ENCODE measurements at places on chromosomes 4 and X.

- DNase-seq, result no peak
Observed at GRCh38 chr4:95476121-95476520, 72.7 kb downstream of the UNC5C start.

DNA sequence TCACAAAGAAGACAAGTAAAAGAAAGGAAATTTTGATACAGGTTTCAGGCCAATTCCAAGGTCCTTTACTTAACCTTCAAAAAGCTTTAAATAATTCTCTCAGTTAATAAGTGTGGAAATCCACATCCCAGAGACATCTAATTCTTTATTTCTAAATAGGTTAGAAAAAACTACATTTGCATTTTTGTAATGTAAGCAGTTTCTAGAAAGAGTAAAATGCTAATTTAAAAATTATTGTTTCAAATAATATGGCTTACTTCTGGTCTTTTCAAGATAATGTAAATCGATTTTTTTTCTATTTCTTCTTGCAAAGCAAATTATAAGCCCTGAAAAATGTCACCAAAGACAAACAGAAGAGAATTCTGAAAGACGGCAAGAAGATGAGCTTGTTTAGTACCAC is 180.4 kb upstream of the HHIP start:
- DNase-seq, result no peak

DNA sequence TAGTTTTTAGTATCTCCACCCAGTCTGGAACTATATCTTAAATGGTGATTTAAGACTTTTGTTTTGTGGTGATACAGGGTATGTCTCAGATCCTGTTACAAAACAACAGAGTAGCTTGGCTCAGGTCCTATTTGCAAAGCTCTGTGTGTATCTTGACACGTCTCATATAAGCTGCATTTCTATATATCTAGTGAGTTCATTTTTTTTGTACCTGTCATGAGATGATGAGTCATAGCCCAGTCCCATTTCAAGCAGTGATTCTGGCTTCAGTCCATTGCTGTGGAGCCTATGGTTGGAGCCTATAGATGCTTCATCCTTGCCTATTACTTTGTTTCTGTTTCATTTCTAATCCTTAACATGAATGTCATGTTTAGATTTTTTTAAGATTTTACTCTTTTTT is 23.0 kb downstream of the GRXCR1 start:
- DNase-seq, result no peak

- no peak for DNase-seq
Observed at GRCh38 chr4:124803641-124804040, 91.1 kb upstream of the ANKRD50 start.

- no peak for DNase-seq
Observed at GRCh38 chr4:71334465-71334882, 4.3 kb upstream of the SLC4A4 start.

DNA sequence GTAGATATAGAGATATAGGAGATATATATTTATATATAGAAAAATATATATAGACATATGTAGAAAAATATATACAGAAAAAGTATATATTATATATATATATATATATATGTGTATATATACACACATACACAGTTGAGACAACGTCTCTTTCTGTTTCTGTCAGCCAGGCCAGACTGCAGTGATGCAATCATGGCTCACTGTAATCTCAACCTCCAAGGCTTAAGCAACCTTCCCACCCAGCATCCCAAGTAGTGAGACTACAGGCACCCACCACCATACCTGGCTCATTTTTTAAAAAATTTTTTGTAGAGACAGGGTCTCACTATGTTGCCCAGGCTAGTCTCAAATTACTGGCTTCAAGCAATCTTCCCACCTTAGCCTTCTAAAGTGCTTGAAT is 426.3 kb downstream of the GPM6A start:
- DNase-seq, result no peak

- no peak for DNase-seq
Observed at GRCh38 chr4:169663831-169664230, 43.5 kb downstream of the CLCN3 start.

DNA sequence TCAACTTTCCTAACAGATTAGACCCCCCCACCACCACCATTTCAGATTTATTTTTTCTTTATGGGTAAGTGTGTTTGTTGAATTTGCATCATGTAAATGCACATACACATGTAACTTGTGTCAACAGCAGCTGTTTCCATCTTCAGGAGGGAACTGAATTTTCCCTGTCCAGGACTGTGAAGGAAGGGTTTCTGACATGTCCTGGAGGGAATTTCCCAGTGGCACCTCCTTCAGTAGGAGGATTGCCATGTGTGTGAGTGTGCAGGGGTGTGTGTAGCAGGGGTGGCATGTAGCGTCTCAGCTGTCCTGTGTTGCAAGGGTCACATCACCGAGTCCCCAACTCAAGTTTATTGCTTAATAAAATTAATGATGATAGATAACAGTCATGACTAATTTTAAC is 19.7 kb downstream of the HERC6 start:
- DNase-seq, result no peak

DNA sequence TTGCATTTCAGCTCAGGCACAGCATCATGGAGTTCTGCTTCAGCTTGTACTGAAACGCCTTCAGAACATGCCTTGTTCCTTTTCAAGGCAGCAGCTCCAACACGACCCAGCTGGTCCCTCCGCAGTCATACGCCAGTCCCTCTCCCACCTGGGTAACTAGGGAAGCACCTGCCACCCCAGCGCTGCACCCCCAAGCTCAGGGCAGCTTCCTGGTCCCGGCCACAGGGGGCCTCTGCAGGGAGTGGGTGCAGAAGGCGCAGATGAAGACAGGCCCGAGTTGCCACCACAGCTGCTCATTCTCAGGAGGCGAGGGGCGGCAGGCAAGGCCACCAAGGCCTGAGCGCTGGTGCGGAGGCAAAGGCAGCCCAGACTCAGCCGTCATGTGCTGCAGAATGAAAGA is 21.8 kb downstream of the WDR1 start:
- DNase-seq, result no peak

- DNase-seq, result no peak
Observed at GRCh38 chr4:158094413-158095134, 78.3 kb downstream of the GASK1B start.

GRCh38 chrX:16511796-16512776 is 137.9 kb upstream of the S100G start:
- DNase-seq, result no peak

GRCh38 chr4:1991596-1992434 is 17.0 kb downstream of the NELFA start:
- no peak for DNase-seq

DNA sequence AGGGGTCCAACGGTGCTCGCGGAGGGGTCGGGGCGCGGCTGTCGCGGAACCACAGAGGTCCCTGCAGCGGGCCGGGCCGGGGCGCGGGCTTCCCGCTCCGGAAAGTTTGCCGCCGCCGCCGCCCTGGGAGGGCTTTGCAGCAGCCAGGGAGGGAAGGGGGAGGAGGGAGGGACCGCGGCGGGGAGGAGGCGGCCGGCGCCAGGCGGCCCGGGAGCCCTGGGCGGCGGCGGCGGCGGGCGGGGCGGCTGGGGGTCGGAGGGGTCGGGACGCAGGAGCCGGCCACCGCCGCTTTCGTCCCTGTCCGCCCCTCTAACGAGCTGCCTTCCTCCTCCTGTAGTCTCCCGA is 375 bp downstream of the FGFR3 start:
- DNase-seq, result no peak

DNA sequence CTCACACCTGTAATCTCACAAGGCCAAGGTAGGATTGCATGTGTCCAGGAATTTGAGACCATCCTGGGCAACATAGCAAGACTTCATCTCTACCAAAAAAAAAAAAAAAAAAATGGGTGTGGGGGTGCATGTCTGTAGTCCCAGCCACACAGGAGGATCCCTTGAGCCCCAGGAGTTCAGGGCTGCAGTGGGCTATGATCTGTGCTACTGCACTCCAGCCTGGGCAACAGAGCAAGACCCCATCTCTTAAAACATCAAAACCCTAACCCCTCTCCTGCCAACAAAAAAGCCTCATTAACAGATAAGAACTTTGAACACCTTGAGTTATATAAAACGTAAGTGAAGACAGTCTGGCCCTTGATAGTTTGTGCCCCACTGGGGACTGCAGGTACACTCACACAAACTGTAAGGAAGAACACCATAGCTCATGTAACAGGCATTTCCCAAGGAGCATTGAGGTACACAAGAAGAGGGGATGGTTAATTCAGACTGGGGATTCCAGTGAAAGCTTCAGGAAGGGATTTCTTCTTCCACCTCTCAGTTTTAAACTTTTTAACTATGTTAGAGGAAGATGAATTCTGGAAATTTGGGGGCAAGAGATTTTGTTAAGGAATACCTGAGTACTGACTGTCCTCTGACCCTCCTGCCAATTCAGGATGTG is 34.7 kb downstream of the RBPJ start:
- no peak for DNase-seq

- no peak for DNase-seq
Observed at GRCh38 chr4:31051151-31051550, 331.0 kb downstream of the PCDH7 start.

- no peak for DNase-seq
Observed at GRCh38 chrX:102599951-102600579, 750 bp downstream of the ARMCX5 start.

All from cortex of kidney (tissue), 1 donor.